ENCODE measurements at places on chromosomes 4 and X.

DNA sequence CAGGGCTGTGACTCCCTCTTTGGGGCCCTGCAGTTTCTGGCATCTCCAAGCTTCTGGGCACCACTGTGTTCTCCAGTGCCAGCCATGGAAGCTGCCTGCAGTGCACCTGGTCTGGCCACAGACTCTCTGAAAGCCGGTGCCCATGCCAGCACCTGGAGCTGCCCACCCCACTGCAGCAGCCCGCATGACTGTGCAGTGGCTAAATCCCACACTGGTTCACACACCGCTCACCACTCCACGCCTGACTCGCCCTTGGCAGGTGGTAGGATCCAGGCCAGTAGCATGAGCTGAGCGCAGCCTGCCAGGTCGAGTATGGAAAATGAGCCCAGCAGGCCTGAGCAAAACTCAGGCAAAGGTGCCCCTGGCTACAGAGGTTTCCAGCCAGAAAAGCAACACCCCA is 72.8 kb upstream of the INTU start:
- DNase-seq: no peak

GRCh38 chr4:14924812-14925344 is 77.4 kb upstream of the CPEB2 start:
- no peak for DNase-seq

- DNase-seq: no peak
These were observed 159.1 kb upstream of the WDR1 start for GRCh38 chr4:10275696-10276095.

GRCh38 chr4:101242441-101242840 is 104.9 kb downstream of the PPP3CA start:
- DNase-seq: no peak

Measured in stimulated activated CD4-positive, alpha-beta T cell treated with anti-CD3 and anti-CD28 coated beads, Interleukin-12 subunit alpha, Interleukin-12 subunit beta, amount 100 ng/mL, for 24 hours (primary cell).